ENCODE measurements at places on chromosomes 13 and 19.

- no peak for DNase-seq
Measured at GRCh38 chr19:6018786-6019185, 40.8 kb upstream of the RANBP3 start.

DNA sequence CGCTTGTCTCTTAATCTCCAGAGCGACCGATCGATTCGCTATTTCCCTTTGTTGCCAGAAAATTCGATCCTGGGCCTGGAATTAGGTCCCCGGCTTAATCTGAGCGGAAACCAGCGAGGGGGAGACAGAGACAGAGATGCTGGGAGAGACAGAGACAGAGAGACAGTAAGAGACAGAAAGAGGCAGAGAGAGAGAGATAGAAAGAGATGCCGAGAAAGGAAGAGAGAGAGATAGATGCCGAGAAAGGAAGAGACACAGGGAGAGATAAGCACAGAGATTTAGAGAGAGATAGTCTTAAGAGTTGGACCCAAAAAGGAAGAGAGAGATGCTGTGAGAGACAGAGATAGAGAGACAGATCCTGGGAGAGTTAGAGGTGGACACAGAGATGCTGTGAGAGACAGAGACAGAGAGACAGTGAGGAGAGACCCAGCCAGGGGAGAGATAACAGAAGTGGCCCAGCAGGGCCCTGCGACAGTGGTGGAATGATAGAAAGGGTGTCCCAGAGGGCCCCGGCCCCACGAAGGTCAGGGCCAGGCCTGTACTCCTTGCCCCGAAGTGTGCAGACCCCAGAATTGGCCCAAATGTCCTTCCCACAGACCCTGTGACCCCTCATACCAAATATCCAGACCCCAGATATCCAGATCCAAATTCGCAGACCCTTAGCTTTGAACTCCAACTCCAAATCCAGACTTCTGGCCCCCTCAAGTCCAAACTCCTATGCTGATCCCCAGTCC, 1.3 kb downstream of the ERFL start:
- DNase-seq: no peak

GRCh38 chr19:13763265-13763664, 1.1 kb upstream of the MRI1 start:
- no peak for DNase-seq

GRCh38 chr13:46359714-46360113, 27.3 kb downstream of the RUBCNL start:
- no peak for DNase-seq

DNA sequence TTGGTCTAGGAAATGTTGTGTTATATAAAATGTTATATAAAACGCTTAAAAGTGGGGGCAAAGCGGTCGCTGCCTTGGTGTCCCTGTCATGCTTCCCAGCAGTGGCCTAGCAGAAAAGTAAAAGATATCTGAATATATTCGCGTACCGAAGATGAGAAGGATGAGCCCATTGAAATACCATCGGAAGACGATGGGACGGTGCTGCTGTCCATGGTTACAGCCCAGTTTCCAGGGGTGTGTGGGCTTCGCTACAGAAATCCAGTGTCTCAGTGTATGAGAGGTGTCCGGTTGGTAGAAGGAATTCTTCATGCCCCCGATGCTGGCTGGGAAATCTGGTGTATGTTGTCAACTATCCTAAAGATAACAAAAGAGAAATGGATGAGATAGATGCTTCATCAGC, 110.9 kb upstream of the DIAPH3 start:
- no peak for DNase-seq

DNA sequence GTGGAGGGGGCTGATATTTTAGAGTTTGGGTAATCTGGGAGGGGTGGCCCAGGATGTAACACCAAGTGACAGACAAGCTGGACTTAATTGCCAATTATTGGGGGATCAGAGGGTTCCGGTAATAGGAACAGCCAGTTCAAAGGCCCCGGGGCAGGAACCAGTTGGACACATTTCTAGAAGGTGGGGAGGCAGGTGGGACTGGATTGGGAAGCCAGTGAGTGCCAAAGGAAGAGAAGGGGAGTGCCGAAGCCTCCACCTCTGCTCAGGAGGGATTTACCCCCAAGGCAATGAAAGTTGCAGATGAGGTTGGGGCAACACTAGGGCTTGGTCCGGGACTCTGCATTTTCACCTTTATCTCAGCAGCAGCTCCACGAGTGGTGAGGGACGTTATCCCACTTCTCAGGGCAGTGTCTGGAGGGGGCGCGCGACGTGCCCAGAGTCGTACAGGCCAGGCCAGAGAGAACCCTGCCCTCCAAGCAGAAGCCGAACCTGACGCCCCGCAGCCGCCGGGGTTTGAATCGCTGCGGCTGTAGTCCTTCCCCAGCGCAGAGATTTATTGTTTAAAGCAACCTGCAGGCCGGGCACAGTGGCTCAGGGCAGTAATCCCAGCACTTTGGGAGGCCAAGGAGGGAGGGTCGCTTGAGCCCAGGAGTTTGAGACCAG, 5.7 kb upstream of the JUND start:
- DNase-seq: no peak

DNA sequence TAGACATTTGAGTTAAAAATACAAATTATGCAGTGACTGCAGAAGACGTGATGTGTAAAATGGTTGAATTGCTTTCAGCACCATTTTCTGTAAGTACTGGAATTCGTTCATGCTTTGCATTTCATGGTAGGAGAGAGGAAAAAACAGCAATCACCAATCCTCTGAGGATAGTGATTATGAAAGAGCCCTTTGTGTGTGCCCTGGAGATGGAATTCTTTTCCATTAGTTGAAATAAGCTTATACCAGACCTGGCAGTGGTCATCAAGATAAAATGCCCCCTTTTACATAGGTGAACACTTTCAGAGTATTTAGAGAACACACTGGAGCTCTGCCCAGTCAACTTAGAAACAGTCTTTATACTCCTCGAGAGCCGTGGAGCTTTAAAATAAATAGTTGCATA, 1.7 kb downstream of the CNMD start:
- DNase-seq: no peak

GRCh38 chr19:1852581-1853128, 4.4 kb upstream of the REXO1 start:
- DNase-seq: no peak

DNA sequence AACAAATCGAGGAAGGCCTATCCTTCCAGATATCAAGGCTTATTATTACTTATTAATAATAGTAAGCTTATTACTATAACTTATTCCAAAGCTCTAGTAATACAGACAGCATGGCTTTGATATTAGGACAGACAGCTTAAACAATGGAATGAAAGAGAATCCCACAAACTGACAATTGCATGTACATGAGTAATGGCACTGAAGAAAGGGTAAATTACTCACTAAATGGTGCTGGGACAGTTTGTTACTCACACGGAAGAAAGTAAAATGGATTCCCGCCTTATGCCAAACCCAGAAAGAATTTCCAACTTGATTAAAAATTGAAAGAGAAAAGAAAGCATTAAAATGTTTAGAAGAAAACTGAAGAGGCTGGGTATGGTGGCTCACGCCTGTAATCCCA, 60.3 kb downstream of the MIPEP start:
- no peak for DNase-seq

DNA sequence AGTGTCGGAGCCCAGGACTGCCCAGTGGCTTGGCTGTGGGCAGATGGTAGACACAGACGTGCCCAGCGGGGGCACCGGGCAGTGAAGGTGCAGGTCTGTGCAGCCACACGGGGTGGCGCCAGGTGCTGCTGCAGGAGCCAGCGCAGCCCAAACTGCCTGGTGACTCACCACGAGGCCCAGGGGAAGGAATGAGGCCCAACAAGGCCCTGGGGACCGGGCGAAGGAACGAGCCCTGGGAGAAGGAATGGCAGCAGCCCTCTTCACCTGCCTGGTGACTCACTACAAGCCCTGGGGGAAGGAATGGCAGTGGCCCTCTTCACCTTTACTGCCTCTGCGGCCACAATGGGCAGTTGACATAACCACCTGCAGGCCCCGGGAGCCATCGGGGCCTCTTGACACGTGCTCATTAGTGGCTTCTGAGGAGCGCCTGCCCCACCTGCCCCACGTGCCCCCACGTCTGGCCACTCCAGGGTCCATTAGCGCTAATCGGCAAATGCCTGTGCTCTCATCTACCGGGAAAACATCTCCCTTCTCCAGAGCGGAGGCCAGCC, 9.3 kb downstream of the MED16 start:
- DNase-seq: no peak

DNA sequence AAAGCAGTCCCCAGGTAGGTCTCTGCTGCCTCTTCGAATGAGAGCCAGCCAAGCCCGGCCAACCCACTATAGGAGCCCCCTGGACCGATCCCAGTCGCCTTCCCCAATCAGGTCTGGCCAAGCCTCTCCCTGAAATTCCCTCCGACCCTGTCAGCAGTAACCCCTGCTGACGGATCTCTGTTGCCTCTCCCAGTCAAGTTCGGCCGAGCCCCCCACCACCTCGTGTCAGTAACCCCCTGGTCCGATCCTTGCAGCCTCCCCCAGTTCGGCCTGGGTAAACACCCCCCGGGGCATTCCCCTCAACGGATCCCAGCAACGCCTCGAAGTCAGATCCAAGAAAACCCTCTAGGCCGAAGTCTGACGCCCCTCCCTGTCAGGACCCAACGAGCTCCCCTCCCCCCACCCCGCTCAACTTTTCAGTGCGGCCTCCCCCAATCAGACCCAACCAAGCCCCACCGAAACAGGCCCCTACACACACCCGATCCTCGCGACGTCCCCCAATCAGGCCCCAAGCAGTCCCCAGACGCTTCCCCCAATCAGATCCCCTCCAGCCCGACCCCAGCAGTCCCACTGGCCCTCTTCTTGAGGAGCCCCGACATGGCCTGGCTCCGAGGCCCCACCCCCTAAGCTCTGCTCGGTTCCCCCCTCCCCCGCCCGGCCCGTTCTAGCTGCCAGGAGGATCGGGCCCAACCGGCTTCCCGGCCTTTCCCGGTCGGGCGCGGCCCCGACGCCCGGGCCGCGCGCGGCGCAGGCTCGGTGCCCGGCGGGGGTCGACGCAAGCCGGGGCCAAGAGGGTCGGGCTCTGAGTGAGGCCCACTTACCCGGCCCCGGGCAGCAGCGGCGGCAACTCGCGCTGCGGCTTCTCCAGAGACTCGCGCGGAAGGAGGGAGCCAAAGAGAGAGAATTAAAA, 1.8 kb downstream of the TNPO2 start:
- peak; percentile 25 for DNase-seq

- no peak for DNase-seq
Measured at GRCh38 chr13:95784161-95784899, 107.4 kb downstream of the DNAJC3 start.

GRCh38 chr13:87607266-87607665, 63.9 kb upstream of the SLITRK5 start:
- DNase-seq: no peak

DNA sequence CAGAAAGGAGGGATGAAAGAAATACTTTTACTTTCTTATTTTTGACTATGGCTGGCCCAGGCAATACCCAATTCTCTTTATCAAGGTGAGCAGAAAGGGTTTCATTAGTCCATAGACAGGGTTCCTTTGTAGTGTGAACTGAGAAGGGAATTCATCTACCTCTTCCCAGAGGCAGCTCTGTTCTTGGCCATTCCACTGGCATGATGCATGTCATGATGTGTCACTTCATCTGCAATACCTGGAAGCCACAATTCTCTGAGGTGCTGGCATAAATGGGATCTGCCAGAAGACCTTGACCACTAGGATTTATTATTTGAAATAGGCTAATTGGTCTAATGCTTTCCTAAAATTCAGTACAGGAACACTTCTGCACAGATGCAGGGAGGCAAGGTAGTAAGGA, 542.8 kb downstream of the RFC3 start:
- DNase-seq: no peak

GRCh38 chr13:108003626-108004025, 211.7 kb downstream of the LIG4 start:
- no peak for DNase-seq

- DNase-seq: peak; percentile 35
Measured at GRCh38 chr13:25037057-25037813, 58.7 kb upstream of the PABPC3 start.

GRCh38 chr19:35856546-35857149, at the start of gene KIRREL2:
KIRREL2 (plus strand) TSS chr19:35856911; CDS start chr19:35857120, 209 bp downstream.
- DNase-seq: peak; percentile 1

- no peak for DNase-seq
Measured at GRCh38 chr13:69425235-69425634, 682.4 kb upstream of the ATXN8OS start.

- no peak for DNase-seq
Measured at GRCh38 chr19:15445807-15446376, 3.9 kb downstream of the WIZ start.
